ENCODE measurements at places on chromosomes 6 and 20. TPM values are rescaled to one million over a fixed set of nuclear protein-coding genes. Genes with fewer than 3 reads are reported as not detected.

DNA sequence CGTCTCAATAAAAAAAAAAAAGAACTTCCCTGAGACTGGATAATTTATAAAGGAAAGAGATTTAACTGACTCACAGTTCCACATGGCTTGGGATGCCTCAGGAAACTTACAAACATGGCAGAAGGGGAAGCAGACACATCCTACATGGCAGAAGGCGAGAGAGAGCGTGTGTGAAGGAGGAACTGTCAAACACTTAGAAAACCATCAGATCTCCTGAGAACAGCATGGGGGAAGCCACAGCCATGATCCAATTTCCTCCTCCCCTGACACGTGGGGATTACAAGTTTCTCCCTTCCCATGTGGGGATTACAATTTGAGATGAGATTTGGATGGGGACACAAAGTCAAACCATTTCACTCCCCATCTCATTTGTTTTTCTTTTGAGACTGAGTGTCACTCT is 46.6 kb upstream of the TFAP2C start:
- H3K4me1 ChIP-seq = no peaks in the 10 kb centered on the region
- no peaks in the 10 kb centered on the region for H3K36me3 ChIP-seq
- no peak overlapping the region for H3K4me3 ChIP-seq

GRCh38 chr6:1619673-1620503 is 10.2 kb downstream of the FOXC1 start:
- peaks cover 4% of the 10 kb centered on the region for H3K27me3 ChIP-seq
- H3K4me3 ChIP-seq = no peak overlapping the region
- H3K27ac ChIP-seq = no peak overlapping the region
- peaks cover 2% of the 10 kb centered on the region for H3K4me1 ChIP-seq
- no peak for DNase-seq

Gene NFKBIL1
- total RNA-seq = 9.8 TPM

Gene CNR1
- not detected for total RNA-seq

GRCh38 chr6:122098201-122098678 is 301.2 kb upstream of the HSF2 start:
- no peaks in the 10 kb centered on the region for H3K4me1 ChIP-seq
- no peaks in the 10 kb centered on the region for H3K36me3 ChIP-seq
- no peak for DNase-seq
- no peaks in the 10 kb centered on the region for H3K27me3 ChIP-seq
- no peak overlapping the region for H3K27ac ChIP-seq

Gene GPR6
- not detected for total RNA-seq

DNA sequence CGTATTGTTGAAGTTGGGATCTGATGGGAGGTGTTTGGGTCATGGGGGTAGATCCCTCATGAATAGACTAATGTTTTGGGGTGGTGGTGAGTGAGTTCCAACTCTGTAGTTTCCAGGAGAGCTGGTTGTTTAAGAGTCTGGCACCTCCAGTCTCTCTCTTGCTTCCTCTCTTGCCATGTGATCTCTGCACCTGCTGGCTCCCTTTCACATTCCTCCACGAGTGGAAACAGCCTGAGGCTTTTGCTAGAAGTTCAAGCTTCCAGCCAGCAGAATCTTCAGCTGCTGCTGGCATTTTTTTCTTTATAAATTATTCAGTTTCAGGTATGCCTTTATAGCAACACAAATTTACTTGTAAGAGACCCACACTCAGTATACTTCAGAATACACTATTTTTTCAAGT is 1021.6 kb downstream of the EYS start:
- H3K36me3 ChIP-seq = no peaks in the 10 kb centered on the region
- no peak overlapping the region for H3K27ac ChIP-seq
- H3K27me3 ChIP-seq = no peaks in the 10 kb centered on the region
- H3K4me1 ChIP-seq = no peaks in the 10 kb centered on the region

Gene SPATA25
- 2.8 TPM for total RNA-seq

Gene KCNB1
- total RNA-seq = not detected

DNA sequence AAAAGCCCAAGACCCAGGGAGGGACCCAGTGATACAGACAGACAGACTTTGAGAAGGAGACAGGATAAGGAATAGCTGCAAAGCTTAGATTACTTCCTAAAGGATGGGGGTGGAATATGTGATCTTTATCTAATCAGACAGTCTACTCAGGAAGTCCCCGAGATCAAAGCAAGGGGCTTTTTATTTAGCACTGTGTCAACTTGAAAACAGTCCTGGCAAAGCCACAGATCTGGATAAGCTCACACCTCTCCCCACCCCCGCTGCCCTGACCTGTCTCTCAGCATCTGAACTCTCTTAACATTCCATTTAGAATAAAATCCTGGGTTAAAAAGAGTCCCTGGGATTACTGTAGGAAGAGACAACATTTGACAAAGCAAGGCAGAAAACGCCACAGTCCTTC is 101.5 kb downstream of the ISM1 start:
- no peak overlapping the region for H3K4me3 ChIP-seq
- no peaks in the 10 kb centered on the region for H3K4me1 ChIP-seq
- no peak overlapping the region for H3K27ac ChIP-seq
- no peak for DNase-seq

GRCh38 chr20:38238829-38239228 is 21.7 kb downstream of the KIAA1755 start:
- H3K4me1 ChIP-seq = no peaks in the 10 kb centered on the region
- H3K27me3 ChIP-seq = no peaks in the 10 kb centered on the region
- H3K27ac ChIP-seq = no peak overlapping the region
- no peak for DNase-seq
- H3K36me3 ChIP-seq = no peaks in the 10 kb centered on the region
- H3K4me3 ChIP-seq = no peak overlapping the region

GRCh38 chr6:135738636-135739035 is 112.9 kb upstream of the PDE7B start:
- no peak for DNase-seq
- H3K27ac ChIP-seq = no peak overlapping the region
- H3K27me3 ChIP-seq = no peaks in the 10 kb centered on the region
- H3K4me3 ChIP-seq = no peak overlapping the region

DNA sequence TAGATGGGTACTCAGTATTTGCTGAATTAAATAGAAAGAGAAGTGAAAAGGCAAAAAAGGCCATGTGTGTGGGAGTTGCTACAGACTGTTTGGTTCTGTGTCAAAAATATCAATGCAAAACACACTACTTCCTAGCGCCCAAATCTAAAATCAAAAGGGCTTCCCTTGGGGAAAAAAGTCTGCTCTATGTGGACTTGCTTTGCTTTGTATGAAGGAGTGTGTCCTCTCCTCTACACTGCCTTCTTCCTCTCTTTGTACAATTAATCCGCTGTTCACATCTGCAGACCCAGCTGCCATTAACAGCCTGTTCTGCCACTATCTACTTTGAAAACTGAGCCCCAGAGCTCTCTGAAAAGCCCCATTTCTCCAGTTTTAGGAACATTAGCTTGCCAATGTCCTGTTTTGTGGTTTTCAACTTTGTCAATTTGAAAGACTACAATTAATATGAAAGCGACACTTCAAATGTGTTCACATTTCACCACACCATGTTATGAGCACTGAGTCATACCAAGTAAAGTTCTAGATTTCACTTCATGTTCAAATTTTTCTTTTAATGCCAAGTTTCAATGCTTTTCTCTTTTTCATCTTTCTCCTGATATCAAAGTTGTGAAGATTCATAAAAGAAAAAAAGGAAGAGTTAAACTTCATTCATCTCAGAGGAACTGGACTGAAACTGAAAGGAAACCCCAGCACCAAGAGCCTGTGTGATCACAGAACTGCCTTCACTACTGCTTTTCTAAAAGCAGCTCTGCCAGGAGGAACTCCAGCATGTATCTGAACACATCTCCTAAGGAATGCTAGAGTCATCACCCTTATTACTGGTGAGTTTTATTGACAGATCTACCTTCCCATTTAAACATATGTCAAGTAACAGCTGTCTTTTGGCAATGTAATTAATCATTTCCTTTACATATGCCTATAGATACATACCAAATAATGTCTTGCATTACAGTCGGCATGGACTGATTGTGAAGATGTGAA is 102.6 kb downstream of the KIF13A start:
- H3K27me3 ChIP-seq = no peaks in the 10 kb centered on the region
- no peaks in the 10 kb centered on the region for H3K36me3 ChIP-seq
- H3K4me1 ChIP-seq = no peaks in the 10 kb centered on the region
- DNase-seq = no peak
- H3K4me3 ChIP-seq = no peak overlapping the region
- no peak overlapping the region for H3K27ac ChIP-seq

DNA sequence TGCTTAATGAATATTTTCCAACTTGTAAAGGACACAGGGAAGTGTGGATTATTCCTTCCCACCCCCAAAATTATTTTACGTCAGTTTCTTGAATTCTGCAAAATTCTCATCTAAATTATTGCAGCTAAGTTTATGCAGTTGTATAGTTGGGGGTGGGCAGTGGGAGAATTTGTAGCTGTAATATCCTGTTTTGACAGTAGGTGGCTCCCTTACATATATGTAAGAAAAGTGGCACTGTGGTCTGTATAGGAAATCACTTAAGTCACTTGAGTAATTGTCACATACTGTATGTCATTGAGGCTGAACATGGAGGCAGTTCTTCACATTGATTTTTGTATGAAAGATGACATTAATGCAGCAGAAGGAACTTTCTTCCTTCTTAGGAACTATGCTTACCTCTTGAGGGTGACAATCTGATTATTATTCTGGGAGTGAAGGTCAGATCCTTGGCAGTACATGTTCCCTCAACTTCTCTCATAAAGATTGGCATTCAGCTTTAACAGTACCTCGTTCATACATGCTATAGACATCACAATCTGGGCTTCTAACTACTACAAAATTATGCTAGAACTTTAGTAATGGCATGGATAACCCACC is 14.6 kb upstream of the CFAP206 start:
- no peaks in the 10 kb centered on the region for H3K27me3 ChIP-seq
- H3K4me1 ChIP-seq = no peaks in the 10 kb centered on the region
- peak; percentile 62 for DNase-seq
- no peak overlapping the region for H3K4me3 ChIP-seq

DNA sequence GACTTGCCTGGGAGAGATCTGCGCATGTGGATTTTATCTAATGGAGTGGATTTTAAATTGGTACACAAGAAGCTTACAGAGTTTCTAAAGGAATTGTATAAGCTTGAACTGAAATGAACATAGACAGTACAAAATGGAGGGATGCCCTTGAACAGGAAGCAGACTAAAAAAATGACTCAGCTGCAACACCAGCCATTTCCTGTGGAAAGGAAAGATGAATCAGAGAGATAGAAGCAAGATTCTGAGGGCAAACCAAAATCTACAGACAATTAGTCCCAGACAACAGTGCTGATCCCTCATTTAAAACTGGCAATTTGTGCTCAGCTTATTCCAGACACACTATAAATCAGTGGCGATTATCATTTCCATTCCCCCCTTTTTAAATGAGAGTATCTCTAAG is 114.6 kb upstream of the TCF21 start:
- H3K4me1 ChIP-seq = no peaks in the 10 kb centered on the region
- H3K4me3 ChIP-seq = no peak overlapping the region
- no peaks in the 10 kb centered on the region for H3K27me3 ChIP-seq
- no peak overlapping the region for H3K27ac ChIP-seq
- DNase-seq = no peak

Gene TRMT6
- total RNA-seq = 17.9 TPM

Gene CYP39A1
- not detected for total RNA-seq

DNA sequence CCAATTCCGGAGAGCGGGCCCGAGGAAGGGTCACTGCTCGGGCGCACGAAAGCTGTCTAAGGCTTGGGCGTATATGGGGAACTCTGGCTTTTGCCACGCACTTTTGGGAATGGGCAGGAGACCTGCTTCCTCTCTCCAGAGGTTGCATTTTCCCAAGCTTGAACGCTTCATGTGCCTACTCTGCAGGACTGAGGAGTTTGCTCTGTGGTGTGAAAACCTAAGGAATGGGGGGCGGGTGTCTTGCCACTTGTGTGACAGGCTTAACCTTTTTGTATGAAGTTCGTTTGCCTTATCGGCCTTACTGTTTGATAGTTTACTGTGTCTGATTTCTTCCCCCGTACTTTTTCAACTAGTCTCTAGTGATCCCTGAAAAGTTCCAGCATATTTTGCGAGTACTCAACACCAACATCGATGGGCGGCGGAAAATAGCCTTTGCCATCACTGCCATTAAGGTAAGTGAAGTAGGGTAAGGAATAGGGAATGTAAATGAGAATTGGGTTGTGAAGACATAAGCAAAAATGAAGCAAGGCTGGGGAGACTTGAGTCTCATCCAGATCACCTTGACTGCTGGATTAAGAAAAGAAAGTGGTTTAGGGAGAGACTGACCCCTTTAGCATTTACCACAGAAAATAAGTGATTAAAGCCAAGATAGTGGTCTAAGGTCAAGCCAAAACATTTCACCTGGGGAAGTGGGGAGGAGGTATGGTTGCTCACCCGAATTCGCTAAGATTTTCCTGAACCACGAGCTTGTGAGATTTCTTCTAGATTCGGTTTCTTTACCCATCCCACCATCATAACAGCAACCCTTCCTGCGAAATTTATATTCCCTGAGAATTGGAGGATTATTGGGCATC is 627 bp downstream of the RPS18 start:
- peaks cover 64% of the 10 kb centered on the region for H3K4me1 ChIP-seq
- DNase-seq = no peak
- peaks cover 48% of the 10 kb centered on the region for H3K36me3 ChIP-seq
- H3K27me3 ChIP-seq = no peaks in the 10 kb centered on the region
- peak overlapping the region; percentile 90 for H3K4me3 ChIP-seq

DNA sequence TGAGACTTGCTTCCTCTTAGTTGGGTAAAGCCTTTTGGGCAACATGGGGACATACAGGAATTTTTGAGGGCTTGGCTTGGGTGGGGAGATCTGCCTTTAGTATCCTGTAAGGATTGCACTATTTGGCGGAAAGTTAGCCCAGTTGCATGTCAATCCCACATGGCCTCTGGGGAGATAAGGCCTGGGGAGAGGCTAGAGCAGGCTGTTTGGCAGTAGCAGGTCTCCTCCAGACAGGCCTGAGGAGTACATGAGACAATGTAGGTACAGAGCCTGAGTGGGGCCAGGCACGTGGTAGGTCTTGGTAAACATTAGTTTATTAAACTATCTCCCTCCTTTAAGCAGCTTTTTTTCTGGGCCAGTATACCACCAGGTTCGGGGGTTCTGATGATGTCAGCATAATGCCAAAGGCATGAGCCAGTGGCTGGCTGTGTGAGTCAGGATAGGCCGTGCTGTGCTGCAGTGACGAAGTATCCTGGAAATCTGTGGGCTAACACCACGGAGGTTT is 147.9 kb downstream of the VEGFA start:
- H3K27me3 ChIP-seq = no peaks in the 10 kb centered on the region
- no peak overlapping the region for H3K4me3 ChIP-seq
- no peak for DNase-seq
- no peak overlapping the region for H3K27ac ChIP-seq
- peaks cover 6% of the 10 kb centered on the region for H3K4me1 ChIP-seq

DNA sequence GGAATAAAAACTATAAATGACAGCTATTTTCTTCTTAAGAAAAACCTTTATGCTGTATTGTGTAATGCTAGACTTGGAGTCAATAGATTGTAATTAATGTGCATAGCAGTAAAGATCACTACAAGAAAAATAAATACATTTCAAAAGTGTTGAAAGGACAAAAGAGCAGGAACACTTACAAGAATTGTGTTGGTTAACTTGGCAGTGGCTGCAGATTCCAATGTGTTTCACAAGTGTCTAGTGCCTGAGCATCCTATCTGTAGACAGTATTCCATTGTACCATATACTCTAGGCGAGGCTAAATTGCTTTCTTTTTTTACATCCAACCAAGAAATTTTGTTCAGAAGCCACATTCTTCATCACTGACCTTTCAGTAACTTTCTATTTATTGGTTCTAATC is 924.1 kb downstream of the EPHA7 start:
- H3K4me1 ChIP-seq = no peaks in the 10 kb centered on the region
- no peak for DNase-seq
- H3K36me3 ChIP-seq = no peaks in the 10 kb centered on the region
- no peak overlapping the region for H3K27ac ChIP-seq
- no peak overlapping the region for H3K4me3 ChIP-seq

Gene ULBP3
- total RNA-seq = 0.42 TPM

Gene OPN5
- total RNA-seq = not detected

All from CD4-positive, alpha-beta memory T cell (primary cell).